ENCODE measurements at places on chromosomes 1 and 21.
A peak's percentile ranks its signal among the peaks of the same experiment; 100 is the strongest.

DNA sequence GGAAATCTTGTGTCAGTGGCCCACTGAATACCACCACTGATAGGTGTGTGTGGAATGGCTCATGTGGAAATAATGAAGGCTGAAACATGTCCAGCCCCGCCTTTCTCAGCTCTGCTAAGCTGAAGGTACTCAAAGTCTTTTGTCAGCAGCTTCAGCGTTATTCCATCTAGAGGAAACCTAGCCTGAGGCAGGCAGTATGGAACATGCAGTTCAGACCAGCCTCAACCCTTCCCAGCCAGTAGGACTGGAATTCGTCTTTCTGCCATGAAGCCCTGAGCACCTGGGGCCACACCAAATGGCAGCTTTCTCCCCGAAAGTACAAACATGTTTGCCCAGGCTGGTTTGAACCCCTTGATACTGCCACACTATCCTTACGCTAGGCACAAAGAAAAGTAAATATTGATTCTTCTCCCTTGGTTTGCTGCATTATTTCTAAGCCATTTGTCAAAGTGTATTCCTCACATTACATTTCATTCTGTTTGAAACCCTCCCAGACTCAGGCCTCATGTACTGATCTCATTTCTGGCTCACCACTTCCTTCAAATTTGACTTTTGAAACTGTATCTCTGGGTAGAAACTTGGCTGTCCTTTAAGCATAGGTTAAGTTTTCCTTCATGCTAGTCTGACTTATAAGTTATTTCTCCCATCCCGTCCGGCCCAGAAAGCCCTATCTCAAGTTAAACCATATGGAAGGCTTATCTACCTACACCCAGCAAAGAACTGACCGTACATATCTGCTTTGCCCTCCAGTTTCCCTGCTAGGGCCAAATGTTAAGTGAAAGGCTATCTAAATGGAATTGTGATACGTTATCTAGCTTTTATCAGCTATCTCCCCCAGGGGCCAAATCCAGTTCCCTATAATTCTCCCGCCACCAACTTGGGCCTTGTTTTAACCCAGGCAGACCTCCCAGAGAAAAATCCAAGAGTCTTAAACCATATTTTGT, 45.7 kb upstream of the HOOK1 start:
- no peak for DNase-seq

GRCh38 chr21:46122237-46122671, 24.3 kb downstream of the COL6A2 start:
- peak; percentile 40 for DNase-seq

- DNase-seq = no peak
These were observed 299.5 kb downstream of the ST6GALNAC3 start for GRCh38 chr1:76374086-76374485.

DNA sequence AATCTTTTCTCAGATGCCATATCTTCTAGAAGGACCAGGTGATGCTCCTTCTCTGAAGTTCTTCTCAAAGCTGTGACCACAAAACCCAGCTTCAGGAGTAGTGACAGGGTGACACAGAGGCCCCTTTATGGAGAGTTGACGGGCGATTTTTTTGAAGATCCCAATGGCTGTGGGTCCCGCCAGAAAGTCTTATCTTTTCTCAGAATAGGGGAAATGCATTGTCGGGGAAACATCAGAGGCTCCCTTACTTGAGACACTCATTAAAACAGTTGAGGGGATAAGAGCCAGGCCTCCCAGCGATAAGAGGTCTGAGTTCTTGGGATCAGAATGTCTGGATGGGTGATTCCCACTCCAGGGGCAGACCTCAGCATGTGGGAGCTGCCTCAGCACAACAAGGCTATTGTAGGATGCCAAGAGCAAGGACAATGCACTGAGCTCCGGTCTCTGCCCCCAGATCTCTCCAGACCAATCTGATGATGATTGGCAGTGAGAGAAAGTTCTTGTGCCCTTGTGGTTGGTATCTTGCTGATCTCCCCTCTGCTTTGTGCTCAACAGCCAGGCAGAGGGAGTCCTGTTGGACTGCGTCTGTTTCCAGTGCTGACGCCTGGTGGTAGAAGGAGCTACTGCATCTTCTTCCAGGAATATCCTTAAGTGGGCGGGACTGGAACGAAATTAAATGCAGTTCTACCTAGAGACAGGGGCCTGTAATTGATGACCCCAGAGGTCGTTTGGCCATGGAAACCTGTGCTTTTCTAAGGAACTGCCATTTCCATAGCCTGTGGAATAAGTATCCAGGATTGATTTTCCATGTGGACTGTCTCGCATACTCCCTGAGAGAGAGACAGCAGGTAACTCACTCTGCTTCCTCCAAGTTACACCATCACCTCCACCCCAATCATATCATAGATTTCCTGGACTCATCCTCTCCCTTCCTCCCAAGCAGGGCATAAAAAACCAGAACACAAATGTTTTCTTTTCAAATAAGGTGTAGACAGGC, 6.8 kb upstream of the ACKR1 start:
- DNase-seq = peak; percentile 70

GRCh38 chr1:109120356-109120755, 6.4 kb downstream of the ELAPOR1 start:
- DNase-seq = no peak

GRCh38 chr1:81467383-81467782, 333.4 kb upstream of the ADGRL2 start:
- no peak for DNase-seq

- DNase-seq = peak; percentile 91
These were observed 20.4 kb upstream of the GNG12 start for GRCh38 chr1:67853704-67854103.

GRCh38 chr1:20726118-20726911, 6.2 kb downstream of the SH2D5 start:
- DNase-seq = no peak

DNA sequence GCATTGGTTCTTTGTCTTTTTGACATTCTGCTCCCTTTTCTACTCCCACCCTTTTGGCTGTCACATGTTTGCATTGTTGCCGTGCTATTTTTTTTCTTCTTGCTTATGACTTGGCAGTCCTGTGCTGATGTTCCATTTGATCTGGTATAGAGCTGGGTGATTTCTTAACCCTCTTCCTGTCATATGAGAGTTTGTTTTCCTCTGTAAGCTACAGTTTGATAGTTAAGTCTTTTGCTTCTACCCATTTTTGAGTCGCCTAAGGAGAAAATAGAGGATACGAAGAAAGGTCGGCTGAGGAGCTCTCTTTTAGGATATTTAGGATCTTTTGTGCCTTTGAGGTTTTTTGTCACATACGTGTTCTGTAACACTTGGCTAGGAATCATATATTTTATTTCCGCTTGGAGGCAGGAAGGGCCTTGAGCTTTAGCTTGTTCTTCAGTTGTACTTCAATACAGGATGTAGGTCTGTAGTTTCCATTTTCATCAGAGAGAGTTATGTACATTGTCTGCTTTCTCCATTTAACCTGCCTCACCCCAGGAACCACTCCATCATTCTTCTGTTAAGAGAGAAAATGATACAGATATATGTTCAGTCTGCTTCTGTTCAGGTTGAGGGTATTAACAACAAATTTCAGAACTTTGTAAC, 150.7 kb downstream of the BACH1 start:
- DNase-seq = no peak

DNA sequence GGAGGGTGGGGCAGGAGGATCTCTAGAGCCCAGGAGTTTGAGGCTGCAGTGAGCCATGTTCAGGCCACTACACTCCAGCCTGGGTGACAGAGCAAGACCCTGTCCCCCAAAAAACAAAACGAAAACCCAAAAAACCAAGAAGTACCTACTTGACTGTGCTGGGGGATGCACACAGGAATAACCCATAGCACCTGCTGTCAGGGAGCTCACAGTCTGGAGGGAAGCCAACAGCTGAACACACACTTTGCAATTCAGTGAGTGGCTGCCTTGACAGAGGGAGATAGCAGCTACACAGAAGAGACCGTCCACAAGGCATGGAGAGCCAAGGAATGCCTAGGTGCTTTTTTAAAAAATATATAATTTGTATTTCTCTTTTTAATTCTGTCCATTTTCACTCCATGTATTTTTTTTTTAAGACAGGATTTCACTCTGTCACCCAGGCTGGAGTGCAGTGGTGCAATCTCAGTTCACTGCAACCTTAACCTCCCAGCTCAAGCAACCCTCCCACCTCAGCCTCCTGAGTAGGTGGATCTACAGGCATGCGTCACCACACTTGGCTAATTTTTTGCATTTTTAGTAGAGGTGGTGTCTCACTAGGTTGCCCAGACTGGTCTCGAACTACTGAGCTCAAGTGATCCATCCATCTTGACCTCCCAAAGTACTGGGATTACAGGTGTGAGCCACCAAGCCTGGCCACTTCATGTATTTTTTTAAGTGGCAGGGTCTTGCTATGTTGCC, 68.7 kb downstream of the NID1 start:
- no peak for DNase-seq

- DNase-seq = peak; percentile 26
These were observed 120.4 kb downstream of the KCNH1 start for GRCh38 chr1:211013346-211014240.

- no peak for DNase-seq
These were observed 54.0 kb downstream of the AKT3 start for GRCh38 chr1:243796016-243796415.

GRCh38 chr1:186957314-186957713, 128.6 kb downstream of the PLA2G4A start:
- DNase-seq = peak; percentile 64

GRCh38 chr1:189868021-189868420, 609.6 kb downstream of the BRINP3 start:
- DNase-seq = no peak

GRCh38 chr1:226001088-226001487, 1.9 kb upstream of the SDE2 start:
- no peak for DNase-seq

DNA sequence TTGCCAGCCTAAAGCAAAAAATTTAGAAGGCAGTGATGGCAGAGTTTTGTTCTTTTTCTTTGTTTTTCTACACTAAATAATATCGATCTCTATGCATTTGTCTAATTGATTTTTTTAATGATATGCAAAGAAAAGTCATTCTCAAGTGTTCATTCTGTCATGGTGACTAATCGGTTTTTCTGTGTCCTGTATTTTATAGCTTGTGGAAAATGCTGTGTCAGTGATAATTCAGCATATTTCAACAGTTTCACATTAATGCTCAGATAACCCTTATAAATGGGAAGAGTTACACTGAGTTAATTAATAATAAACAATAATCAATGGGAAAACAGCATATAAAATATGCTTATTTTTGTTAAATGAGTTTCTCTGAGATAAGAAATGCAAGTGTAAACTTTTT, 824.9 kb downstream of the AMY1C start:
- no peak for DNase-seq

DNA sequence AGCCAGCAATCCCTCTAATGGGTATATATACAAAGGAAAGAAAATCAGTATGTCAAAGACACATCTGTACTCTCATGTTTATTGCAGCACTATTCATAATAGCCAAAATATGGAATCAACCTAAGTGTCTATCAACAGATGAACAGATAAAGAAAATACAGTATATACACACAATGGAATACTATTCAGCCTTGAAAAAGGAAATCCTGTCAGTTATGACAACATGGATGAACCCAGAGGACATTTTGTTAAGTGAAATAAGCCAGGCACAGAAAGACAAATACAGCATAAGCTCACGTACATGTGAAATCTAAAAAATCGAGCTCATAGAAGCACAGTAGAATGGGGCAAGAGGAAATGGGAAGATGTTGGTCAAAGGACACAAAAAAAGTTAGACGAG, 69.1 kb downstream of the WARS2 start:
- no peak for DNase-seq

GRCh38 chr1:205878026-205878425, 28.1 kb upstream of the PM20D1 start:
- no peak for DNase-seq

- DNase-seq = peak; percentile 91
These were observed 8.0 kb upstream of the NAV1 start for GRCh38 chr1:201530741-201531531.

- DNase-seq = no peak
These were observed 33.4 kb downstream of the SH3BP5L start for GRCh38 chr1:248792342-248792741.

- DNase-seq = no peak
These were observed at the start of gene ACTL8 for GRCh38 chr1:17755120-17755519. ACTL8 (plus strand) TSS chr1:17755333; CDS start chr1:17823009, 67,676 bp downstream.

- peak; percentile 77 for DNase-seq
These were observed 125.7 kb downstream of the FMN2 start for GRCh38 chr1:240217403-240217802.

- DNase-seq = no peak
These were observed 79.2 kb downstream of the CD34 start for GRCh38 chr1:207831517-207832327.

DNA sequence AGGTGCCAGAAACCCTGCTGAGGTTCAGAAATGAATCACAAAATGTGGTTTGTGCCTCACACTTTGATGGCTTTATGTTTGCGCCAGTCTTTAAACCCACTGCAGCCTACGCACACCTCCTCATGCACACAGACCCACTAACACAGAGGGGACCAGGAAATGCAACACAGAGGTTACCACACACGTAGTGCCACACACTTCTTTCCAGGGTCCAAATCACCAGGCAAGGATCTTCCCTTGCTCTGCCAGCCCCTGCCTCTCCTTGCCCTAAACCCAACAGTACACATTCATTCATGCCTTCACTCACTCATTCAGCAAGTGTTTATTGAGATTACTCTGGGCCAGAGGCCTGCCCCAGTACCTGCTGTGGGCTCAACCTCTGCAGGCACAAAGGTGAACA, 17.5 kb downstream of the MAB21L3 start:
- no peak for DNase-seq

DNA sequence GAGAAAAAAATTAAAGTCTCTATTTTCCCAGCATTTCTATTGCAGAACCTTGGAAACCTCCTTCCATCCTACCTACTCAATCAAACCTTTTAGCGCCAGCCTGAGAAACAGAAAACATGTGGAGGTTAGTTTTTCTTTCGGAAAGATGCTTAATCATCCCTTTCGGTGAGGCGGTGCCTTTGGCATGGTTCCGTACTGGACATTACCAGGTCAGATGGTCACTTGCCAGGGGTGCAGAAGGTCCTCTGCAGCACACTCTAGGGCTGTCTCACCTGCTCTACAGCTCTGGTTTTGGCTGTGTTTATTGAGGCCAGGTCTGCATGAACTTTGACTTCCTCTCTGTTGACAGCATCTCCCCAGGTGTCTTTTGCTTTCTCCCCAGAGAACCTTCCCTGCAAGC, 121.5 kb downstream of the PLD5 start:
- no peak for DNase-seq

GRCh38 chr1:169892927-169893644, 610 bp downstream of the SCYL3 start:
- peak; percentile 22 for DNase-seq

- DNase-seq = no peak
These were observed 737.2 kb upstream of the CHRM3 start for GRCh38 chr1:238649200-238649599.

GRCh38 chr1:61120998-61121397, 38.6 kb downstream of the NFIA start:
- DNase-seq = no peak

DNA sequence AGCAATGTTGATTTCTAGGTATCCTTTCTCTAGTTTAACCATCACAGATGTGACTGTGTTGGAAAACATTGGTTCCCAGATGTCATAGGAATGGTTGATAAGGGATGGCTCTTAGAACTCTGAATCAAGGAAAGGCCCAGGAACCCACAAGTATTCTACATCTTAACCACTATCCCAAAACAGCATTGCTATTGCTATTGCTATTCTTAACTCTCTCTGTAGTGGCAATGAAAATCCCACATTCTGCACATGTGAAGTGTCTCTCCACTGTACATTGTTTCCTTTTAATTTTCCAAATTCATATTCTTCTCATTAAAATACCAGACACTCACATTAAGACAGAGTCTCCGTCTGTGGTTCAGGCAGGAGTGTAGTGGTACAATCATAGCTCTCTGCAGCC, 420.4 kb upstream of the RUNX1 start:
- DNase-seq = peak; percentile 86

GRCh38 chr1:15189692-15190370, 36.3 kb downstream of the TMEM51 start:
- DNase-seq = no peak

Measured in fibroblast of upper back skin (primary cell).